ENCODE measurements at places on chromosomes 7 and 10.

- no peak for DNase-seq
Measured at GRCh38 chr10:43816351-43817321, 168.0 kb upstream of the ZNF32 start.

DNA sequence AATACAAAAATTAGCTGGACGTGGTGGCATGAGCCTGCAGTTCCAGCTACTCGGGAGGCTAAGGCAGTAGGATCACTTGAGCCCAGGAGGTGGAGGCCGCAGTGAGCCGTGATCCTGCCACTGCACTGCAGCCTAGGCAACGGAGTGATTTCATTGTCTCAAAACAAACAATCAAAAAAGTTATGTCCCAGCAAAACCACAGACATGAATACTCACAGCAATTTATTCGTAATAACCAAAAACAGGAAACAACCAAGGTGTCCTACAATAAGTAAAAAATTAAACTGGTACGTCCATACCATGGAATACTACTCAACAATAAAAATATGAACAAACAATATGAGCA, 11.6 kb upstream of the CYTH3 start:
- DNase-seq: no peak

DNA sequence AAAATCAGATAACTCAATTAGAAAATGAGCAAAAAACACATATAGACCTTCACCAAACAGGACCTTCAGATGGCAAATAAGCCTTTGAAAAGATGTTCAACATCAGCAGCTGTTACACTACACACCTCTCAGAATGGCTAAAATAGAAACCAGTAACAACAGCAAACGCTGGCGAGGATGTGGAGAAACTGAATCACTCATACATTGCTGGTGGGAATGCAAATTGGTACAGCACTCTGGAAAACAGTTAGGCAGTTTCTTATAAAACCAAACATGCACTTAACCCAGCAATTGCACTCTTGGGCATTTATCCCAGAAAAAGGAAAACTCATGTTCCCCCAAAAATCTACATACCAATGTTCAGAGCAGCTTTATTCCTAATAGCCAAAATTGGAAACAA, 37.7 kb upstream of the SMARCD3 start:
- no peak for DNase-seq

DNA sequence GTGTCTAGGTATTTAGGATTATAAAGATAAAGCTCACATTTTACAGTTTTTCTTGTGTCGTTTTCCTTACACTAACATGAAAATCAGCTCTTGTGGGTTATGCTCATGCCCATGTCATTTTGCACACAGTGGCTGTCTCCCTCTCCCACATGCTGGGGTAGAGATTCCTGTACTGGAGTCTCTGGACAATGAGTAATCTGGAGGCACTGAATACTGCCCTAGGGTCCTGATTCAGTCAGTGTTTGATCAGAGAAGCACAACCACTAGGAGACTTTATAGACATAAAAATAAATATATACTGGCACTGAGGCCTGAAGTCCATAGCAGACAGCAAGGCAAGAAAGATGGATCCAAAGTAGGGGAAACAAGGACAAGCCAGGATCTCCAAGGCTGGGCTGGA, 1008.8 kb downstream of the KCNMA1 start:
- no peak for DNase-seq

- no peak for DNase-seq
Measured at GRCh38 chr10:121662945-121663917, 65.0 kb upstream of the FGFR2 start.

DNA sequence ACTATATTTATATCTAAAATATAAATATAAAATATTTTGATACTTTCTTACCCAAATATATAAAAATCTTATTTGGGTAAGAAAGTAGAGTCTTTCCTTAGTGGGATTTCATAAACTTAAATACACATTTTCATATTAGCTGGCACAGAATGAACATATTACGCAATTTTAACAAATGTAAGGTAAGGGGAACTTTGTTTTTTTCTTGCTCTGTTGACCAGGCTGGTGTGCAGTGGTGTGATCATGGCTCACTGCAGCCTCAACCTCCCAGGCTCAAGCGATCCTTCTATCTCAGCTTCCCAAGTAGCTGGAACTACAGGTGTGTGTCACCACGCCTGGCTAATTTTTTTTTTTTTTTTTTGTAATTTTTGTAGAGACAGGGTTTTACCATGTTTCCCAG, 18.3 kb downstream of the CYP26A1 start:
- DNase-seq: no peak

- DNase-seq: no peak
Measured at GRCh38 chr7:50791363-50791937, 8.8 kb upstream of the GRB10 start.

DNA sequence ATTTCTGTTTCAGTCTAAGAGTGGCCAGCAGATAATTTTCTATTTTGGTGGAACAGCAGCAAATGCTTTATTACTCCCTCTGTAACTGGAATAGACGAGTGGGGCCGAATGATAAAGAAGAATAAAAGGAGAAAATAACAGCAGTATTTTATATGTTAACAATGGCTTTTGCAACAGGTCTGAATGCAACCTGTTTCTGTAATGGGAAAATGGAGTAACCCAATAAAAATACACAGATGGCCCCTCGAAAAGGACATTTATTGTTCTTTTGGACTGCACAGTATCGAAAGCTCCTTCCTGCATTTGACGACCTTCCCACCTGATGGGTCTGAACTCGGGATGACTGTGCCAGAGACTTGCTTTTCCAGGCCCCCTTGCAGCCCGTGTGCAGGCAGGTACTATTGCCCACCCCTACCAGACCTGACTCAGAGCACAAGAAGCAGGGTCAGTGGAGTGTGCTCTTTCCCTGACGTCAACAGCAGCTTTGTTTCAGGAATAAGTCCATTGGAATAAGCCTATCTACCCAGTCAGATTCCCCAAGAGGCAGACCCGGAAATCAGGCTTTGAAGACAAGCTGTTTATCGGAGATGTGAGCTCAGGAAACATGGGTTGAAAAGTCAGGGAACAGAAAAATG, 306.5 kb upstream of the NEBL start:
- DNase-seq: no peak

Measured in NCI-H524 (cell line).